ENCODE measurements at places on chromosomes 6 and 20.
A peak's percentile ranks its signal among the peaks of the same experiment; 100 is the strongest.

DNA sequence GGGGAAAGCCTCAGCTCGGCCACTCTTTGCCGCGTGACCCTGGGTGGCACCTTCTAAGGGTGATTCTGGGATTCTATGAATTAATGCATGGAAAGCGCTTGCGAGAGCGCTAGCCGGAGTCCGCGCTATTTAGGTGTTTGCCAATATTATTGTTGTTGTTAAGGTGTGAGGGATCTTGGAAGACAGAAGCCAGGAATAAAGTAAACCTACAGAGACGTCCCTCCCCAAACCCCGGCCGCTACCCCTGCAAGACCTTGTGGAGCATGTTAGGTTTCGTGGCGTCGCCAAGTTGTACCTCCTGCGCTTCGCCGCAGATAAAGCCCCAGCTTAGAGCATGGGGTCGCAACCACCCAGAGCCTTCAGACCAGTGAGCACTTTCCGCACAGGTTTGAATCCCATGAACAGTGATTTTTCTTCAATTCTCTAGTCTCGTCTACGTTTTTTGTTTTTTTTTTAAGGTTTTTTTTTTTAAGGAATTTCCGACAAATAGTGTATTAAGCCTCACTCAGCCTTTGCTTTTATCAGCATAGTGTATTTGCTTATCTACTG lies 16.9 kb upstream of the ZSCAN9 start:
- no peak for DNase-seq

GRCh38 chr6:154301839-154302752 lies 54.5 kb downstream of the IPCEF1 start:
- no peak for DNase-seq

DNA sequence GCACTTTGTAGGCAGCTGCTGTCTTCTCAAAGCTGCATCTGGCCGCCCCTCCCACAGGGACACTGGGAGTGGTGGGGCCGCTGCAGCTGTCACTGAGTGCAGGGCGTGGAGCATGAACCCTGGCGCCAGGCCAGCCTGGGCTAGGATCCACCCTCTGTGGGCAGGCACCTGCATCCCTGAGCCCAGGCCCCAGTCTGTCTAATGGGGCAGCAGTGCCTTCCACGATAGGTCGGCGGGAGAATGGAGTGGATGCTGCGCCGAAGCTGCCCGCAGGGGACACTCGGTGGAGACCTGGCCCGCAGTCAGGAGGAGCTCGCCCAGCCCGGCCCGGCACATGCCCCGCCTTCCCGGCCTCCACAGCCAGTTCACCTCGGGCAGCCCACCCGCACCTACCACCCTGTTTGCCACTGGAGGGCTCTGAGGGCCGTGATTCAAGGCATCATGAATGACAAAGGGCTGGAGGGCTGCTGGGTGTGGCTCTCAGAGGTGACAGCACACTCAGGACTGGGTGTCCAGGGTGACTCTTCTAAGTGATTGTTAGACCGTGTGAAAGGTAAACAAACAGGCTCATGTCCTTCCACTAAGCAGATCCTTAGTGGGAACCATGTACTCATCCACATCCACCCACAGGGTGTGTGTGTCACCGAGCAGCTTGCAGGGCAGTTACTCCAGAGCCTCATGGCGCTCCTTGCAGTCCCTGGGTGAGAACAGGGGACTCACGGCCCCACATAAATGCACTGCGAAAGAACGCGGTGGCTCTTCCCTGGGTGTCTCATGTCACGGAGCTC lies 133.9 kb downstream of the AGPAT4 start:
- peak; percentile 83 for DNase-seq

DNA sequence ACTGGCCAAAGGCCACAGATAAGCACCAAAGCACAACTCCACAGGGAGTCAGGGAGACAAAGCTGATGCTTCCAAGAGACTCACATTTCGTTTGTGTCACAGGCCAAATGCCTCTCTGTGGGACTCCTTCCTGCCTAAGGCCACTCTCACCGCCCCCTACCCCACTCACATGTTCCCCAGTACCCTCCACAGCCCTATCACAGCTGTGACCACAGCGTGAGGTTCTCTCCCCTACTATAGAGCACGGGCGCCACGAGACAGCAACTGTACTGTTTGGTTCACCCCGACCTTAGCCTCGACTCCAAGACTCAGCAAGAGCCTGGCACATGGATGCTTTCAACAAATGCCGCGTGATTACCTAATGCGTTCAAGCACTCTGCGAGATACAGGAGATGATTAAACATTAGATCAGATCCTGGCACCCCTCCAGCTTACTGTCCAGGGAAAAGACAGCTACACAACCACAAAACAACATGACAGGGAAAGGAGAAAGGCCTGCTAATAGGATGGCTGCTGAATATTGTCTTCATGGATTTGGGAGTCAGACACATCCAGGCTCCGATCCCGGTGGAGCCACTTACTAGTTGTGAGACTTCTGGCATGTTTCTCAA lies 105.5 kb downstream of the AGPAT4 start:
- DNase-seq, result peak; percentile 97

DNA sequence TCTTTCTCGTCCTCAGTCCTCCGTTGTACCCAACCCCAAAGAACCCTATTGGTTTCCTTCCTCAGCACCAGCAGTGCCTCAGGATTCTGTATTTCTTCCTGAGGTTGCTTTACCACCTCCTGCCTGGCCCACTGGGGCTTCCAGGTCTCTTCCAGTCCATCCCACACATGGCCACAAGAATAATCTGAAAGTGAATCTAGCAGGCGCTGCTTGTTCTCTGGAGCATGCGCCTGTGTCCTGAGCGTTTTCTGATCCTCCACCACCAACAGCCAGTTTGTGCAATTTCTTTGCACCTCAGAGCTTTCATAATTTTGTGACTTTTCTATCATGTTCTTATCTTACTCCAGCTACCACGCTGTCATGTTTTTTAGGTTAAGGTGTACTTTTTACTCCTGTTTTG lies 11.6 kb upstream of the HSP90AB1 start:
- no peak for DNase-seq

DNA sequence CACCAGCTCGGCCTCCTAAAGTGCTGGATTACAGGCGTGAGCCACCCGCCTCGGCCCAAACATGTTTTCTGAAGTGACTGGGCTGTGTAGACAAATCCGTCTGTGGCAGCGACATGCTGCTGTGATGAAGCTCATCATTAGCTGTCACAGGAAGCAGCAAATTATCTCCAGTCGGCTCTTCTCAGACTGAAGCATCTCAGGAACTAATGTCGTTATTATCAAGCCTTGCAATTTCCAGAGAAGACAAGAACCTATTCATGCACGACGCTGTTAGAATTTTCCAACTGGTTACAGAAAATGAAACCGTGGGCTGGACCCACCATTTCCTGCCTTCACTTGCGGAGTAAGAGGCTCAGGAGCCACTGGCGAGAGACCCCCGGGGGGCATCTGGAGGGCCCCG lies 17.1 kb upstream of the NTSR1 start:
- no peak for DNase-seq

- DNase-seq, result peak; percentile 92
These were observed 16.4 kb downstream of the BRD2 start for GRCh38 chr6:32984622-32985389.

GRCh38 chr6:158706369-158706982 lies 56.6 kb downstream of the SYTL3 start:
- no peak for DNase-seq

- DNase-seq, result peak; percentile 54
These were observed 137.2 kb downstream of the FARS2 start for GRCh38 chr6:5398530-5398929.

- no peak for DNase-seq
These were observed 191.2 kb downstream of the ZNF217 start for GRCh38 chr20:53402233-53403005.

DNA sequence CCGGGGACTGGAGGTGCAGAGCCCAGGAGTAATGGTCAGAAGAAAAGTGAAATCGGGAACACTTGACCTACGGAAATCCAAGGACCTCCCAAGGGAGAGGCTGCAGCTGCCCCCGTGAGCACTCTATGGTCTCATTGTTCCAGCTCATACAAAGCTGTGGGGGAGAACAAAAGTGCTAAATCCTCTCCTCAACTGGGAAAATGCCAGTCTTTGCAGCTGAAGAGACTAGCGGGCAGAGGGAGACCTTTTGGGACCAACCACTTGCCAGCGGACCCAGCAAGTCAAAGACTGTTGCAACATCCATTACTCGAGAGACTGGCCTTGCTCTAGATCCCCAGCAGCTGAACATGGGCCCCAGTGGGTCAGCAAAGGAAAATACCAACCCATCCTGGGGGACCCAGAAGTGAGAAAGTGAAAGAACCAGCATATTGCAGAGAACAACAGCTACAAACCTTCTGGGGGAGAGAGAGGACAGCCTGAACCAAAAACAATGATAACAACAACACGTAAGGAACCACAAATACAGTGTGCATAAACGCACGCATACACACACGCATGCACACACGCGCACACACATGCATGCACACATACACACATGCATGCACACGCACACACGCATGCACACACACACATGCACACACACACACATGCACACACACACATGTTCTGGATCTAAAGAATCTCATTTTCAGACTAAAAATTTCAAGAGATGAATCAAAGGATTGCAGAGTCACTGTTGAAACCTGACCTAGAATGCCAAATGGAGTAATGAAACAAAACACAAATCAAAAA lies 24.7 kb upstream of the ELMO2 start:
- no peak for DNase-seq

GRCh38 chr6:32855467-32856174 lies 1.6 kb downstream of the PSMB9 start:
- no peak for DNase-seq
